ENCODE measurements at places on chromosomes 12 and 14.

- no peak for DNase-seq
These were observed 43.9 kb upstream of the ESR2 start for GRCh38 chr14:64337888-64338615.

DNA sequence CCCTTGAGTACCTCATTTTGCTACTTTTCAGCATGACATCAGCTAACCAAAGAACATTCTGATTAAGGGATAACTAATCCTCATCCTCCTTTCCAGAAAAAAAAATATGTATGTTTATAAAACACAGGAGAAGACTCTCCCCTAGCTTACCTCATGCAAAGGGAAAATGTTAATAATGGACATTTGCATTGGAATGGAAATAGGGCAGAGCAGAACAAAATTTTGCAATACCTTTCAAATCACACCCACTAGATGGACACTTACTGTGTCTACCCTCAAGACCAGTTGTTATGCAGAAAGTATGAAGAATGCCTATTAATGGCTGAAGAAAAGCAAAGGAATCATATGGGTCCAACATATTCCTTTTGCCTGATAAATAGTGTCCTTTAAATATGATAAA is 8.9 kb upstream of the SLCO1A2 start:
- no peak for DNase-seq

- DNase-seq, result no peak
These were observed 322.2 kb downstream of the AEBP2 start for GRCh38 chr12:19761463-19761862.

DNA sequence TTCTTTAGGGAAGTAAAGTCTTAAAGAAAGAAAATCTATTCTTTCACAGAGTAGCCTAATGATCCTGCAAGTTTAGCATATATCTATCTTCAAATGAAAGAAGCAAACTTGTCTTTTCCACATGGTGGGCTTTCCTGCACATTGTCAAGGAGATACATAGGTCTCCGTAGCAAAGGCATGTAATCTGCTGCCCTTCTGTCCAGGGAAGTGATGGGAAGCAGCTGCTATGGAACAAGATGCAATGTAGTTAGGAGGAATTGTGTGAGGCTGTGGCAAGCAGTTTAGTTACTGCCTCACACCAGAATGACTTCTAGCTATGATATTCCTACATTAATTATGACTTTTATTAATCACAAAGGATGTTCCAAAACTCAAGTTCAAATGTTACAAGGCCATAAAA is 174.4 kb downstream of the PDZRN4 start:
- DNase-seq, result no peak

DNA sequence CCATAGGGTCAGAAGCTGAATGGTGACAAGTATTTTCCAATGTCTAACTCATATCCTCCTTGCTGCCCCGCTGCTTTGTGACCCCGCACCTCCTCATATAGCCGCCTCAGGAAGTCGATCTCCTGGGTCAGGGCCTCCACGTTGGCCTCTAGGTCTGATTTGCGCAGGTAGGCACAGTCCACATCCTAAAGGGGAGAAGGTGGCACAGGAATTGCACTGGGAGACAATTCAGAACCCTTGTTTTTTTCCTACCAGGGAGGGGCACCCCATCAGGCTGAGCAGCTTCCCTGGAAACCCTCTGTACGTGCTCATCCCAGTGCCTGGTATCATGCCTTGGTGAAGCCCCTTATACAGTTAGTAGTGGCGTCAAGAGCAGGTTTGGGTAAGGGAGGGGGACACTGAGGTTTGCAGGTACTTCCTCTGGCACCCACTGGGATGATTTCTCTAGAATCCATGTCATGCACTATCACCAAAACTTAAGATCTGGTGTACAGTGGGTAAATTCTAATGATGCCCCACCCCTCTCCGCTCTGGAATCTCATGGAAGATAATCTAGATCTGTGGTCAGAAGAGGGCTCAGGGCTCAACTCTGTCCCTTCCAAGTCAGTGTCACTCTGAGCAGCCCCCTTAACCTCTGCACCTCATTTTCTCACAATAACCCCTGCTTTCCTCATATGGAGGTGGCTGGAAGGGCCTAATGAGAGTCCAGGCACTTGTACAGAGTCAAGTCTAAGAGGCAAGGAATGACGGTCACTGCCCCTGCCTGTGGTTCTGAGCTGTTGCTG is 20.1 kb upstream of the KRT86 start:
- DNase-seq, result no peak

DNA sequence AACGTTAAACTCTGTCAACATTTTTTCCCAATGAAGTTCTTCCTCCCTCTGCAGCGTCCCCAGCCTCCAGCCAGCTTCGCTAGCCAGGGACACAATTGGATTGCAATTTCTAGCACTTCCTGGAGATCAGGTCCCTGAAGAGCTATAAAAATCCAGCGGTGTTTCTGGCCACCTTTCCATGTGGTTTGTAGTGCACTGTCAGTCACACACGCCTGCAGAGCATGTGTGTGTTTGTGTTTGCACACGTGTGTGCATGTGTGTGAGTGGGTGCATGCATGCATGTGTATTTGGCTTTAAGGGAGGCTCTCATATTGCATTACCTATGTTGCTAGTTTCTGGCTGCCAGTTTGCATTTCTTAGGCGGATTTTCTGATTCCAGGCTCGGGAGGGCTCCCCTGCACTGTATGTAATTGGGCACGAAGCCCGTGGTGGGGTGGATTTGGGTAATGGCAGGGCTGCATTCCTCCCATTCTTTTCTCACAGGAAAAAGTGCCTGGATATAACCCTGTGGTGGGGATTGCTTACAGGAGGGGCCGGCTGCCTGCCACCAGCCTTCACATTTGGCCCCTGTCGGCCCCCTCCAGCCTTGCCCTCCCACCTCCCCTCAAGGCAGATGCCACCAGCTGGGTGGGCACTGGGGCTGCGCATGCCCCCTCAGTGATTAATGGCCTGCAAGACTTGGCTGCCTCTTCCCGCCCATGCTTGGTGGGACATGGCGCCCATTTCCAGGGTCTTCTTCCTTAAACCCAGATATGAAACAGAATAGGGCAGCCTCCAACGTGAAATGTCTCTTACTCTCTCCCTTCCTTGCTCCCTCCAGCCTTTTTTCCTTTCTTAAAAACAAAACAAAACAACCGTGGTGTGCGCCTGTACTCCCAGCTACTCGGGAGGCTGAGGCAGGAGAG is 74.0 kb downstream of the TSPAN9 start:
- no peak for DNase-seq

DNA sequence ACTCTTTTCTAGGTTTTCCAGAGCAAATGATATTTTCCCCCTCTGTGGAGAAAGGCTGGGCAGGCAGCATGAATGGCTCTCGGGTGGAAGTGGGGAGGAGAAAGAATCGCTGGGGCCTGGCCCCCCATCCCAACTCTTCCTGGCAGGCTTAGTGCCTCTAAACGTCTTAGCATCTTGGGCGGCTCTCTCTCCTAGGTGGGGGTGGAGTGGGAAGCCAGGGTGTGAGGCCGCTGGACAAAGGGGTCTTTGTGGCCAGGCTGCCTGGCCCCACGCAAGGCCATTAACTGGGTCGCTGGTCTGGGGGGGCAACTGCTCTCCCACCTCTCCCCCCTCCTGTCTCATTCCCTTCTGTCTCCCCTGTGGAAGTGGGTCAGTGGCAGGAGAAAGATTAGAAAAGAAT is 4.7 kb downstream of the LRP1-AS start:
- DNase-seq, result no peak

DNA sequence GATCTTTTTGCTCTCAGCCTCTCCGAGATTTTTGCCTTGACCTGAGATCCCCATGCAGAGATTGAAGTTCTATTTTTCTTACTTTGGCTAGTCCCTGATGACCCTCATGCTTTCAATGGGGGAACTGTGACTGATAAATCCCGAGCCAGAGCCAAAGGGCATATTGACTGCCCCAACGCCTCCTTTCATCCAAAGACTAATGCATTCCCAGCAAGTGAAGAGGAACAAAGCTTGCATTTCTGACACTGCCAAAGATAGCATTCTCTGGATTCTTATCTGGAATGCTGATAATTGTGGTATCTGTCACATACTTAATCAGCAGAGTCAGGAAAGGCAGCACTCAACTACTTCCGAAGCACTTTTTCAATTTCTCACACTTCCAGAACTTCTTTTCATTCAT is 152.3 kb upstream of the EGLN3 start:
- DNase-seq, result no peak

GRCh38 chr14:51180577-51180976 is 59.5 kb upstream of the TMX1 start:
- DNase-seq, result no peak

GRCh38 chr12:3871356-3871755 is 1.8 kb downstream of the PARP11 start:
- no peak for DNase-seq

GRCh38 chr12:21725731-21726130 is 48.8 kb downstream of the KCNJ8 start:
- DNase-seq, result no peak

GRCh38 chr14:94320243-94320642 is 2.9 kb downstream of the SERPINA6 start:
- DNase-seq, result no peak

GRCh38 chr12:118830296-118830695 is 151.0 kb upstream of the SRRM4 start:
- DNase-seq, result no peak

DNA sequence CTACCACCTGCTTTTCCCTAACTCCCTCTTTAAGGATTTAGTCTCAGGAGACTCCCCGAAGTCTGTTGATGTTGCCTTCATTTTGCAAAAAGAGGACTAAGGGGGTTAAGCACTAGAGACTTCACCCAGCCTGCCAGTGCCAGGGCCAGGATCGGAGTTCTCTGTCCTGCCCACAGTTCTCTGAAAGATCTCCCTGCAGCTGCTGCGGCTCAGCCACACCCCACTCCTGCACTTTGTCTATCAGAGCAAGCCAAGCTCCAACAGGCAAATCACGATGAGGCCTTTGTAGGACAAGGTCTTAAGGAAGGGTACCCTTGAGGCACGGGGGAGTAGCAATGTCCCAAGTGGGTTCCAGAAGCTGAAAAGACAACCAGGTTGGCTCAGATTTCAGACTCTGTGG is 148.8 kb upstream of the EGLN3 start:
- no peak for DNase-seq

DNA sequence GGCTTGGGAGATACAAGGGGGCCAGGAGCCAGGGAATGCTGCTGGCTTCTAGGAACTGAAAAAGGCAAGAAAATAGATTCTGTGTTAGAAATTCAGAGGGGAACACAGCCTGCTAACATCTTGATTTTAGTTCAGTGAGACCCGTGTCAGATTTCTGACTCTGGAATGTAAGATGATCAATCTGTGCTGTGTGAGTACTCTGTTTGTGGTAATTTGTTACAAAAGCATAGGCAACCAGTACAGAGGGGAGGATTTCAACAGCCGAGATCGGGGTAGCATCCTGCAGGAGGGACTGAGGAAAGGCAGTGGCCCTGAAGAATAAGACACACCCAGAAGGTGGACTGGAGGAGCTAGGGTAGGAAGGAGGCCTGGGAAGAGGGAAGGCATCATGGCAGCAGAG is 410.0 kb upstream of the CCDC196 start:
- DNase-seq, result no peak

Measured in activated CD8-positive, alpha-beta memory T cell treated with anti-CD3 and anti-CD28 coated beads, Interleukin-2, amount 50 U/mL, for 4 hours (primary cell).